ENCODE measurements at places on chromosomes 5 and 9.

DNA sequence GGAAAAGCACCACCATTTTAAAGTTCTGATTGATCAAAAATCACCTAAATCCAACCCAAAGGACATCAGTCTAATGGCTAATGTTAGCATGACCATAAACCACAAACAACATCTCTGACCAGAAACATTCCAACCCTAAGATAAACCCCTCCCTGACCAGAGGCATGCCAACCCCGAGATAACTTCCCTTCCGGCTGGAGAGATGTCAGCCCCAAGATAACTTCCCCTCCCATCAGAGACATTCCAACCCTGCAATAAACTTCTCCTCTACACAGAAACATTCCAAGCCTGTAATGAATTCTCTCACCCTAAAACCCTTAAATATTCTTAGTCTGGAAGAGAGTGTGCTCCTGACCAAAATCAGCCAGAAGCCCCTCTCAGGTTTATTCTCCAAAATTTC is 364.3 kb downstream of the KCNN2 start:
- DNase-seq = no peak

- DNase-seq = no peak
Measured at GRCh38 chr9:95494416-95495371, 22.1 kb downstream of the PTCH1 start.

DNA sequence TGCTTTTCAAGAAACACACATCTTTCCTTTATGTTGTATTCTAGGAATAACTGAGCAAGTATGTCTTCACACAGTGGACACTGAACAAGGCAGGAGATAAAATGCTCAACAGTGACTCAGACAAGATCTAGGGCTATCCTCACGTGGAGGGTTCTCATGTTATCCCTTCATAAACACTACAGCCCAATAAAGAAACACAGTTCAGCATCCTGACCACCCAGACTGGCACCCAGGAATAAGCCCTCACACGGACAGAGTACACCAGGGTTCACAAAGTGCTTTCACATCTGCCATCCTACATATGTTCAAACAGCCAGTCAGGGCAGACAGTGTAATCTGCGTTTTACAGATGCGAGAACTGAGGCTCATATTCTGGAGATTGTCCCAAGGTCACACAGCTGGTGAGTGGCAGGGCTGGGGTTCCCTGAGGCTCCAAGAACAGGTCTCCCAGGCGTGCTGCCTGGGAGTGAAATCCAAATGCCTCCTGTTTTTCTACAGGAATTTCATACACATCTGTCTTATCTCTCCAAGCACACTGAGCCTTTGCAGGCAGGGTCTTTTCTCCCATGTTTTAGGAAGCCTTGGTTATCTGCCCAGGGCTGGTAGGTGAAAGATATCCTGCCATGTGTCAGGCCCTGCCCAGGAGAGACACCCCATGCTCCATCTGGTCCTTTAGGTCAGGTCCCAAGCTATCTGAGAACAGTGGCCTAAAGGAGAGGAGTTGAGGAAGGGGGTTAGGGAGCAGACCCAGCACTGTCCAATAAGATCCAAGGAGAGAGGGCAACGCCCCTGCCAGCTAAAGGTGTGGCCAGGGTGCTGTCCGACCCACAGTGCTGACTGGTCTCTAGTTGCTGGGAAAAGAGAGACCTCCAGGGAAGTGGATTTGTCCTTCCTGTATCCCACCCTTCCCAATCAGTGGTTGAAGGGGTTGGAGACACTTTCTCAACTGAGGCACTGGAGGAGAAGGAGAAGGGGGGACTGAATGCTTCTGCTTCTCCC is 47.9 kb upstream of the XPA start:
- no peak for DNase-seq

DNA sequence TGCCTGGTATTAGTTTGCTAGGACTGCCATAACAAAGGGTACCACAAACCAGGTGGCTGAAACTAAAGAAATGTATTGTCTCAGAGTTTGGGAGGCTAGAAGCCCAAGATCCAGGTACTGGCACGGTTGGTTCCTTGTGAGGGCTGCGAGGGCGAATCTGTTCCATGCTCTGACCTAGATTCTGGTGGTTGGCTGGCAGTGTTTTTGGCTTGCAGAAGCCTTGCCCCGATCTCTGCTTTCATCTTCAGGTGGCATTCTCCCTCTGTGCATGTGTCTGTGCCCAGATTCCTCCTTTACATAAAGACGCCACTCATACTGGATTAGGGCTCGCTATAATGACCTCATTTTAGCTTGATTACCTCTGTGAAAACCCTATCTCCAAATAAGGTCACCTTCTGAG is 36.7 kb downstream of the RAI14 start:
- no peak for DNase-seq

- DNase-seq = no peak
Measured at GRCh38 chr5:355958-356357, 34.4 kb downstream of the AHRR start.

- no peak for DNase-seq
Measured at GRCh38 chr5:177295924-177296323, 7.6 kb downstream of the RAB24 start.
